ENCODE measurements at places on chromosomes 5 and 9.

GRCh38 chr9:135295551-135296300 is 183.9 kb upstream of the PPP1R26 start:
- DNase-seq = no peak

GRCh38 chr5:65440456-65440855 is 41.3 kb downstream of the ADAMTS6 start:
- DNase-seq = no peak

GRCh38 chr5:6525910-6526309 is 77.3 kb downstream of the UBE2QL1 start:
- DNase-seq = no peak

DNA sequence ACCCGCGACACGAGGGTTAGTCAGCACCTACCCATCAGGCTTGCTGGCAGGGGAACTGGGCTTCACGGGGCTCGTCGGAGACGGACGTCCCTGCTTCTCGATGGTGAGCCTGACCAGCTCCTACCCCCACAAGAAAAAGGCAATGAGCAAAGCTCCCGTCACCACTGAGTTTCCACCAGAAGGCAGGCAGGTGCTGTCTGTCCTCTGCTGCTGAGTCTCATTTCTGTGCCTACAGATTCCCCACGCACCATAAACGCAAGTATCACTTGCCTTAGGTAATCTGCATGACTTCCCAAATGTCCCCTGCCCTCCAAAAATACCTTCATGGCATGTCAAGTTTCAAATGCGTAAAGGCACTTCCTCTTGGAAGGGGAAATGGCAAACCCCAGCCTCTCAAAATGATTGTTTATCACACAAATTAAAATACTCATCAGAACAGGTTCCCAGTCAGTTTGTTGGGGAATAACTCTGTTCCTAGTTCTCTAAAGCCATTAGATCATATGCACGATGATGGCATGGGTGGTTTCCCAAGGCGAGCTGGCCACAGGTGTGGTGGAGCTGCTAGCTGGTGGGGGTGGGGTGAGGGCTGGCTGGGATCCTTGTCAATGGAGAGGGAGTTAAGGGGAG is 85.0 kb downstream of the PRRT1B start:
- no peak for DNase-seq

GRCh38 chr5:1048162-1048721 is 39.6 kb downstream of the NKD2 start:
- no peak for DNase-seq

- no peak for DNase-seq
Observed at GRCh38 chr9:34426347-34427074, 31.9 kb downstream of the FAM219A start.
